ENCODE measurements at places on chromosomes 5 and 9.

DNA sequence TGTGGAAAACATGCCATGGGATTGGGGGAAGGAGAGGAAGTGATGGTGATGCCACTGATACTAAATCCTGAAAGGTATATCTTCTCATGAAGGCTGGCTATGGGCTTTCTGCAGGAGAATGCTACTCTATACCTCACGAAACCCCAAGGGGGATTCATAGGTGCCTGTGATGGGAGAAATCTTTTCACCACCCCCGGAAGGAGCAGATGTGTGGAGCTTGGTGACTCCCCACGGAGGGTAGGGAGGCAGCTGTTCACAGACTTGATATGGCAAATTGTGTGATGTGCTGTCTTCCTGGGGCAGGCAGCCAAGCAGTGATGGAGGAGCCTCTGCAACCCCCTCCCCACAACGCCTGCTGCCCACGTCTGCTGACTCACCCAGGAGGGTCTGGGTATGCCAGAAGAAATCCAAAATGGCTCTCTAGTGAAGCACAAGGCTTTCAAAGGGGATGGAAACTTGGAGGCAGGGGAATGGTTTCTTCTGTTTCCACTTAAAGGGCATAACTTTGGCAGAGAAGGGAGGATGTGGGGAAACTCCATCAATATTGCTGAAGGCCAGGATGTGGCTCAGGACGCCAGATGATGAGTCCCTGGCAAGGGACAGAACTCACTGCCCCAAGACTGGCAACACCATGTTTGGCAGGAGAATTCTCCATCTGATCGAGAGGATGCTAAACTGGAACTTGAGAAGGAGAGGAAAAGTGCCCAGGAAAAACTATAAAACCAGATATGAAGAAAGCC, 188.3 kb downstream of the GABBR2 start:
- DNase-seq: no peak

DNA sequence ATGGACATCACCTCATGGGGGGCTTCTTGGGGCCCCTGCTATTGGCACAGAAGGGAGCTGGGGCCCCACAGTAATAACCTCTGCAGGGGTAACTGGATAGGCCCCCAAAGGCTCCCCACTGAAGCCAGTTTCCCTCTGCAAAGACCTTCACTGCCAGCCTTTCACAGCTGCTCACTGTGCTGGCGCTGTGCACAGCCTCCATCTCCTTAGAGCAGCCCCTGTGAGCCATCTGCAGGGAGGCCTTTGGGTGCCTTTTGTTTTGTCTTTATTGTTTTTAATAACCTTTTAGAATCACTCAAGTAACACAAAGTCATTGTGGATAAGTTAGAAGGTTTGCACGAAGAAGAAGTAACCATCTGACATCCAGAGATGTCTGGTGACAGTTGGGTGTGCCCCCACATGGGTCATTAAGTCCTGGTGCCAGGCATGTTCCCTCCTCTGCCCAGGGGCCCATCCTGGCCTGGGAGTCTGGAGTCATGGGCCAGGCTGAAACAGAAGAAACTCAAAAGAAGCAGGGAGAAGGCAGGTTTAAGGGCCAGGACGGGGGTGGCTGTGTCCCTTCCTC, 42.7 kb downstream of the NCS1 start:
- no peak for DNase-seq

- no peak for DNase-seq
Measured at GRCh38 chr5:116469631-116470030, 105.0 kb downstream of the SEMA6A start.

- no peak for DNase-seq
Measured at GRCh38 chr9:426976-427375, 212.3 kb downstream of the DOCK8 start.

- no peak for DNase-seq
Measured at GRCh38 chr5:91026466-91026865, 356.7 kb downstream of the ARRDC3 start.

DNA sequence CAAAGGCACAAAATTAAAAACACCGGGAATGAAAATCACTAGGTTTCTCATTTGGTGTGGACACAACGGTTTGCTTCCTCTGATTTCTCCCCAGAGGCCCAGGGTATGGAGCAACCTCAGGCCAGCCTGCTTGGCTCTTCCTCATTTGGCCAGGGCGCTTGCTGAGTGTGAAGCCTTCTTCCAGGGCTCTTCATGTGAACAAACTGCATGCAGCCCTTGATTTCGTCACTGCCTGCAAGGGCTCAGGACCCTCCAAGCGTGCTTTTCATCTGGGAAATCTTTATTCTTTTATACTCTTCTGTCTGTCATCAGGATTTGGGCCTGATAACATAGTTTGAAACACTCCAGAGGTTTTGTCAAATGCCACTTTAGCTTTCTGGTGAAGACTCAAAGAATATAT, 122.6 kb upstream of the KLF4 start:
- no peak for DNase-seq

DNA sequence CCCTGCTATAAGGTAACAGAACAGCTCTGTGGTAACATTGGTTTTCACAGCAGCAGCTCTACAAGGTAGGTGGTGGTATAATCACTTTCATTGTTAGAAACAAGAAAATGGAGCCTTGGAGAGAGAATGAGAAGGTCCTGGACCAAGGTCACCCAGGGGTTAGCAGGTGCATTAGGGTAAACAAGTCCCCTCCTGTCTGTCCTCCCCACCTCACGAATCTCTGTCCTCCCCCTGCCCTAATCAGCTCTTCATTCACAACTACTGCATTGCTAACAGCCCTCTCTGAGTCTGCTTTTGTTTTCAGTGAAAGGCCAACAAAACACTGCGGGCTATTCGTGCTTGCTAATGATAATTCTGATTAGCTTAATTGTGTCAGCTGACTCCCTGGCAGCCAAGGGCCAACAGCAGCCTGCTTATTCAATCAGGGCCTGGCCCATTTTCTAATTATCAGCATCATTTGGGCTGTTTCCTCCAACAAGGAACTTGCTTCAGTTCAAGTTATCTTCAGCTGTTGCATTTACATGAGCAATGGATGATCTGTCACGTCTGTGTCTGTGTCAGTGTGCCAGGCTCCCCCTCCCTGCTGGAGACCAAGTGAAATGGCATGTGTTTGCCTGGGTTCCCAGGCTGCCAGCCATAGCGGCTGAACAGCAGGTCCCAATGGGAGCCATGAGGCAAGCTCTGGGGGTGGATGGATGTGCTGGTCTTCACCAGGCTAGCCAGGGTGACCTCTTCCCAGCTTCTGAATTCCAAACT, 56.7 kb upstream of the EQTN start:
- no peak for DNase-seq

GRCh38 chr9:91100878-91101450, 260.8 kb downstream of the AUH start:
- DNase-seq: no peak

- DNase-seq: no peak
Measured at GRCh38 chr5:14353726-14354474, 210.8 kb downstream of the TRIO start.

DNA sequence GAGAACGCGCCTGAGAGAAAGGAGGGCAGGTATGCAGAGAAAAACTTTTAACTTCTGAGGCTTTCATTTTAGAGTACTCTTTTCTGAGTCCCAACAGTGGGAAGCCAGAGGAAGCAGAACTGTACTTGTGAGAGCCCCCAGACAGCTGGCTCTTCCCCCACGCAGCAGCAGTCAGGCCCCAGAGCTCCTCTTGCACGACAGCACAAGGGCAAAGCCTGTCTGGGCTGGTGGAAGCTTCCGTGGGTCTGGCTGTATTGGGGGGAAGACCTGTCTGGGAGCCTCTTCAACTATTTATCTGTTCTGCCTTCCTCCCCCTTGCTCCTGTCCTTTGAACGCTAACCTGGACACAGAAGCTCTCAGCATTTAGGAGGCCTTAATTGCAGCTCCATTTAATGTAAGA, 68.2 kb downstream of the THBS4 start:
- DNase-seq: no peak

DNA sequence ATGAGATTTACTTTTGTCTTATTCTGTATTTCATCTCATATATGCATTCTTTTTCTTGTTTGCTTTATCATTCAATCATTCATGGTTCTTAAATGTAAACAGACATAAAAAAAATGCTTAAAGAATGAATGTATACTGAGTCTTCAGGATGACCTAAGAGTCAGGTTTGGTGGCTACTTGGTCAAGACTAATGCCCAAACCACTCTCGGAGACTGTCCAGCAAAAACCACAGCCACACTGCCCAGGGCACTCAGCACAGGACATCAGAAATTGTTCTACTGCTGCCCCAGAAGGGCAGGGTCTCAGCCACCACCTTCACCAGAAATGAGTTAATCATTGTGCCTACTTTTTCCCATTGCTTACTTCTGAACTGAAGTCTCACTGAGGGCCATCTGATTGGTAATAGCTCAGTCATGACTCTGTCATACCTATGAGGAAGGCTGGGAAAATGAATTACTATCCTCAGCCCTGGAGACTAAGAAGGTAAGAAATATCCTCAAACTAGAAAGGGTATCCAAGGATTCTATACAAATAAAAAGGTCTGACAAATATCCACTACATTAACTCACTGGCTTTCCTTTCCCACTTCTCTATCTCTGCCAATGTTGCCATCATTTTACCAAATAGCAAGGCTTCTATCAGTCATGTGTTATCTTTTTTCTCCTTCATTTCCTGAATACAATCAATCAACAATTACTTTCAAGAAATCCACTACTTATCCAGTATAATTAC, 236.1 kb downstream of the CETN3 start:
- DNase-seq: no peak

GRCh38 chr5:14295610-14296009, 152.5 kb downstream of the TRIO start:
- no peak for DNase-seq

GRCh38 chr5:34656700-34657273, 659 bp downstream of the RAI14 start:
- no peak for DNase-seq

GRCh38 chr5:179769271-179769670, 24.5 kb upstream of the LTC4S start:
- no peak for DNase-seq

DNA sequence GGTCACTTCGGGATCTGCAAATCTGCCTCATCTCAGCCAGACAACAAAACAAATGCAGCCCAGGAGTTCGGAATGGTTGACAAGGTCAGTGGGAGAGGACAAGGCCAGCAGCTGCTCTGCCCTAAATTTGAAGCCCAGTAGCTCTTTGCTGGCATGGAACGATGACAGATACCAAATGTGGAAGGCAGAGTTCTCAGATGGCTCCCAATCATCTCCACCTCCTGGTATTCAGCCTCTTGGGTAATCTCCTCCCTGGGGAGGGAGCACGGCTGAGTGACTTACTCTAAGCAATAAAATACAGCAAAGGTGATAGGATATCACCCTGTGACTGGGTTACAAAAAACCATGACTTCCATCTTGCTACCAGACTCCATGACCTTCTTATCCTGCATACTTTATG, 172.8 kb downstream of the ENTREP1 start:
- DNase-seq: no peak

GRCh38 chr5:171450423-171451331, 31.2 kb downstream of the FGF18 start:
- no peak for DNase-seq

GRCh38 chr5:88702332-88702731, 180.7 kb downstream of the MEF2C start:
- no peak for DNase-seq

- peak; percentile 13 for DNase-seq
Measured at GRCh38 chr5:120160124-120160895, 303.8 kb upstream of the PRR16 start.

DNA sequence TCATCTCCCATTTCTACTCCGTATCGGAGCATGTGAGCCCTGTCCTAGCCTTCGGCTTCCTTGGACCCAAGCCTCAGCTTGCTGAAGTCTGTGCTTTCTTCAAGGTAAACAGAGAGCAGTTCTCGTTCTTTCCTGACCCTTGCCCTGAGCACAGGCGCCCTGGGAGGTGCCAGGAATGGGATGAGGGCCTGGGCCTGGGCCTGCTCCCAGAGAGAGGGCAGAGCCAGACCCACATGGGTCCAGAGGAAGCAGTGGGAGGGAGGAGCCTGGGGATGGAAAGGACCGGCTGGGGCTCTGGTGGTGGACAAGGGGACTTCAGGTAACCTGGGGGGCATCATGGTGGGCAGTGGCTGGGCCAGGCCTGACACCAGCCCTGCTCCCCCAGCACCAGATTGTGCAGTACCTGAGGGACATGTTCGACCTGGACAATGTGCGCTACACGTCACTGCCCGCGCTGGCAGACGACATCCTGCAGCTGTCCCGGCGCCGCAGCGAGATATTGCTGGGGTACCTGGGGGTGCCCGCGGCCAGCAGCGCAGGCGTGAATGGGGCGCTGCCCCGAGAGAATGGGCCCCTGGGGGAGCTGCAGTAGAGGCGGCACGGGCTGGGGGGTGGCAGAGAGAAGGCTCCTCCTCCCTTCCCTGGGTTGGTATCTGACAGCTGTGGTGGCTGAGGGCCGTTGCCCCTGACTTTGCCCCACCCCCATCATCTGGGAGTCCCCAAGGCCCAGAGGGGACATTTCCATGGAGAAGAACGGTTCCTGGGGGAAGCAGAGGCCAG, 10.9 kb upstream of the DOLPP1 start:
- DNase-seq: no peak

- no peak for DNase-seq
Measured at GRCh38 chr5:143341807-143342570, 61.5 kb downstream of the NR3C1 start.

DNA sequence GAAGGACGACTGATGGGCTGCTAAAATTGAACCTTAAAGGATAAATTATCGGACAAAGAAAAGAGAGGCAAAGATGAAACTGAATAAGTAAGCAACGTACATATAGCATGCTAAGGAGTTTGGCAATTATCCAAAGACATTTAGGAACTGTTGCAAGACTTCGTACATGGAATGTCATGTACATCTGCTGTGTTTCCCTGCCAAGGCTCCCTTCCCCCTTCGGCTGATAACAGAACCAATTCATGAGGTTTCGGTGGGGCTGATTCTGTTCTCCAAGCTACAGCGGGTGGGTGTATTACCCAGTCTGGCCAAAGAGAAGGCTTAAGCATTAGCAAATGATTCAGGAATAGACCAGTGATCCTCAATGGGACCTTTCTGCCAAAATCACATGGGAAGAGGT, 190.9 kb upstream of the FREM1 start:
- no peak for DNase-seq

GRCh38 chr5:135467871-135468485, 15.8 kb upstream of the TIFAB start:
- no peak for DNase-seq

GRCh38 chr5:177390363-177391300, 6.4 kb downstream of the SLC34A1 start:
- peak; percentile 63 for DNase-seq

GRCh38 chr9:98097836-98098235, 21.2 kb downstream of the TRIM14 start:
- no peak for DNase-seq

DNA sequence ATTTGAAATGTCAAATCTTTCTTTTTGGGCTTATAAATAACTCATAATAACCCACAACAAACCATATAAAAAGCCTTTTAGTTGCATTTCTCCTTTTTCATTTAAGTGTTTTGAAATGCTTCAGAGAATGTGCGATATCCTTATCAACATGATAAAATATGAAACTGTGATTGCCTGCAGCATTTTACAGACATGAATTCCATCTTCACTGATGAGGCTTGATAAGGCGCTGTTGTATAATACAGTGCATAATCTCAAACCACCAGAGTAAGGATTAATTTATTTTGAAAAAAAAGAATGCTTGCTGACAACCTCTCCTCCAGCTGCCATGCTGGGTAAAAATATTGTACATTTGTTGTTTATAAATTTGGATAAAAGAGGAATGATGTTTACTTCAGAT, 216.8 kb downstream of the PBX3 start:
- DNase-seq: no peak

- no peak for DNase-seq
Measured at GRCh38 chr9:108521063-108521590, 334.7 kb downstream of the ACTL7B start.
